ENCODE measurements at places on chromosomes 12 and 14.

GRCh38 chr14:77098529-77099353, 683 bp downstream of the CIPC start:
- no peak for DNase-seq

DNA sequence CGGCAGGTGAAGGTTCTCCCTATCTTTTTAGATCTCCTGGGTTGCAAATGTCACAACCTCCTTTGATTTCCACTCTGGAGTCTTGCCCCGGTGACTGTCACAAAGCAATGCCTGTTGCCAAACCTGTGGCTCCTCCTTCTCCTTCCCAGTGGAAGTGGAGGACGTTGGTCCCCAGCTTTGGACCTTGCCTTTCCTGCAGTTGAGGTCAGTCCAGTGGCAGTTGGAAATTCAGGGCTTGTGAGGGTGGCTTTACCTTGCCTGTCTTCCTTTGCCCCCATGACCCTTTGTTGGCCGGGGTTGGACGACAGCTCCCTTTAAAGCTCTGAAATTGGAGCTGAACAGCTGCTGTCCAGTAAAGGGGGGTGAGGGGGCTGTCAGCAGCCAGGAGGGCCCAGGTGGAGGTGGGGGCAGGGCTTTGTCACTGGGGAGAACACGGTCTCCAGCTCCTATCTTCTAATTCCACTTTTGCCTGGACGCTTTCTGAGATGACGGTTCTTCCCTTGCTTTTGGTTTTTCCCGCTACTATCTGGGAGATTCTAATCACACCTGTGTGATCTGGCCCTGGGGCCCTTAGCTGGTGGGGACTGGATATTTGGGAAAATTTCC, 4.1 kb downstream of the TEAD4 start:
- no peak for DNase-seq

GRCh38 chr12:12521044-12521485, 41.6 kb downstream of the DUSP16 start:
- DNase-seq = no peak

DNA sequence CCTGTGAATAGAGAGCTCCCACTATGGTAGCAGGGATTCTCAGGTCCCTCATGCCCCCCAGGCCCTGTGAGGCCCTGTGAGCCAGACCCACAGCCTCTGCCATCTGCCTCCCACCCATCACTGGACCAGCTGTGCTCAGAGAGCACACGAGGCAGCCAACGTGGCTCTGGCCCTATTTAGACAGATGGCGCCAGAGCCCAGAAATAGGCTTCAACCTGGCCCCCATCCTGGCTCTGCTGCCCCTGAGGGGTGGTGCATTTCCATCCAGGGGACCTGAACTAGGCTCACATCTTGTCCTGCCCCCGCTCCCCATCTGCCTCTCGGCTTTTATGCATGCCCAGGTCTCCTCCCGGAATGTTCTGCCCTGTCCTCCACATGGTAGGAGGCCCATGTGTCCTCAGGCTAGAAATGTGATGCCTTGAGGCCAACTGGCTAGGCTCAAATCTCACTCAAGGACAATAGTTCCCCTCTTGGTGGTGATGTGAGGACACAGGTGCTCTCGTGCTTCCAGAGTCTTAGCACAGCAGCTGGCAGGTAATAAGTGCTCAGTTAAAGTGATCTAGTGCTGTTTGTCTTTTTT, 18.9 kb downstream of the TMEM63C start:
- no peak for DNase-seq

DNA sequence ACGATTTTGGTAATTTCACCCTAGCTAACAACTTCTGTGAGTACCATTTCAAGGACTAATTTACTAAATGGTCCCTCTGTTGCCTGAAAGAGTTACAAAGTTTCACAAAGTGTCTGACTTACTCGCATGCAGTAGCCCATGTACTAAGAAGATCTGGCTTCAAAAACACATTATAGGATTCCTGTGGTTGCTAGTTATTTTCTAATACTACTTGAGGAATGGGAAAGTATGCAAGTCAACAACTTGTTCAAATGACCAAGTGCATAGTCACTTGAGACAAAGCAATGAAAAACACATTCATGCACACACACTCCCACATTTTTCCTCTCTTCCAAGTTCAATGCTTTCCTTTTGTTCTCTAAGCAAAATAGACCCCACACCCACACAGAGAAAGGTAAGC, 219.7 kb upstream of the TMPO start:
- DNase-seq = peak; percentile 4
